Left kidney (tissue), 8 donors: ENCODE measurements at places on chromosomes 1 and 21. TPM values are rescaled to one million over a fixed set of nuclear protein-coding genes. Genes with fewer than 3 reads are reported as not detected.

OR14A16 gene
- polyA plus RNA-seq, result not detected

DNA sequence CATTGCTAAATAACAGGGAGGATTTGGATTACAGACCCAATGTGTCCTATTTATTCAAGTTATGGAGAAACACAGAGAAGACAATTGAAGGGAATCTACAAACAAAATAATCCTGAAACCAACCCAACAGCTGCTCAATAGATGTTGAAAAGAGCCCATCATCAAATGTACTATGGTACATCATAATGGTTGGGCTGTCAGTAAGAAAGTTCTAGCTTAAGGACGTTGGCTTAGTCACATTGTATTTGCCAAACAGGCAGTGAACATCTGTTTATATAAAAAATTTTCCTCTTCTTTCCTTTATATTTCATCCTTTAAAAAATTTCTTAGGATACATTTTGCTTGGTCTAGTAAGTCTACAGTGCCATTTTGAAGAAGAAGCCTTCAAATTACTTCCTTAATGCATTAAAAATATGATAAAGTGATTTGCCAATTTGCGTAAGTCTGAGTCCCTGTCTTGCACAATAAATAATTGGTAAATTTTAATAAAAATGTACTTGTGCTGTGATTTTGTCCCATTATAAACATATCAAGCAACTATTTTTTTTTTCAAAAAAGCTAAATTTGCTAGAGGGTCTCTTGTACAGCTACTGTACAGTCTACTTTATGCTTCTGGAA, 14.4 kb downstream of the MAP3K7CL start:
- no peak for DNase-seq

- DNase-seq, result no peak
These were observed 13.8 kb upstream of the KDM4A start for GRCh38 chr1:43636006-43636641.

DNA sequence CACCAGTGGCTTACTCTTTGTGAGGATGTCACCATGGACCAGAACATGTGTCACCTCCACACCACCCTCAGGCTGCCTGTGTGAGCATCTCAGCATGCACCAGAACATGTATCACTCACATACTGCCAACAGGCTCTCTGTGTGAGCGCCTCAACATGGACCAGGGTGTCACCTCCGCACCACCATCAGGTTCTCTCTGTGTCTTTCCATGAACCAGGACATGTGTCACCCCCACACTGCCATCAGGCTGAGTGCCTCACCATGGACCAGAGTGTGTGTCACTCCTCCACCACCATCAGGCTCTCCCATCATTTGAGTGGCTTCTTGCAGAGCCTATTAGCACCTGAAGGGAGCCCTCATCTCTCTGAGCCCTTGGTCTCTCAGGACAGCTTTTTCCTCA, 125.2 kb downstream of the ZNF648 start:
- no peak for DNase-seq

DNA sequence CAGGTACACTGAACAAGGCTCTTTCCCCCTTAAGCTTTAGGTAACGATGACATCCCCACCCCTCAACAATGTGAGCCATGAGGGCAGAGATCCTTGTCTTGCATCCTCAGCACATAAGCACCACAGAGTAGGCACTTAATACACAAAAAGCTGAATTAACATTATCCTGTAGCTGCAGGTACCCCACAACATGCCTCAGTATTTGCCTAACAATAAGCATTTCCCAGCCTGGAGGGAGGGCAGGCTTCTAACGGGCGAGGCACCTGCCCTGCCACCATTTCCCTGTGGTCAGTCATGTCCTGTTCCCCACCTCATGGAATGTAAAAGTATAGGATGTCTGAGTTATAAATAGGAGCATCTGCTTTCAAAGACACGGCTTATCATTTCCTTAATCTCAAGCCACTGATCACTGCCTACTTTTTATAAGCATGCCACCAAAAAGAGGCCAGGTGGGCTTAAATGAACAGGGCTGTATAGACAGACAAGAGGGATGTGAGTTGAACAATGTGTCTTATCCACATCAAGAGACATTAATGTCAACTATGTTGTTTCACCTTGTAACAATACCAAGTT, 3.4 kb downstream of the CAPZB start:
- DNase-seq, result no peak

DNA sequence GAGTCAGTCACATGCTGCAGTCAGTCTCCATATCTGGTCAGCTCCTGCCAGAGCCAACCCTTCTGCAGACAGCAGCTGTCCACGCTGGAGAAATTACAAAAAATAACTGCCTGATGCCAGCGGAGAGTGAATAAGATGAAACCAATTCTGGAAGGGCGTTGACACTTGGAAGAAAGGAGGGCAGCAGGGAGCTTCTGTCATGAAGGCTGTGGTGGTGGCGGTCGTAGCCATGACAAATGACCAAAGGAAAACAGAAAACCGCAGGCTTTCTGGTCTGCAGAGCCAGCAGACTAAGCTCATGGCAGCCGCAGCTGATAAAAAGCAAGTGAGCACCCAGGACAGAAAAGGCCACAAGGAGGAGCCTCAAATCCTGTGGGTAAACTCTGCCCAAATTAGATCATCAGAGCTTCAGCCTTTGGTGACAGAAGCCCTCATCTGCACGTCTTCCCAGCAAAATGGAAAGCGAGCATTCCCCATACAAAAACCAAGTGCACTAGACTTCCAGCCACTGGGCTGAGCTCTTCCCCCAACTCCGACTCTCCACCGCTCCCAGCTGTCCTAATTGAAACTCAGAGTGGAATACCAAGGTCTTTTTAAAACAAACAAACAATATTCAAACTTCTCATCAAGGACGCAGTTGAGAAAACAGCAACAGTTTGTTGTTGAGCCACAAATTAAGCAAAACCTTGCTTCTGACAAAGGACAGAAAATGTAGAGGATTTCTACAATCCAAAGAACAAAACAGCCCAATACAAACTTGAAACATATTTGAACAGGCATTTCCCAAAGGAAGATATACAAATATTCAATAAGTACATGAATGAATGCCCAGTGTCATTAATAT, 28.7 kb downstream of the RSPH1 start:
- DNase-seq, result no peak
